ENCODE measurements at places on chromosomes 3 and 15.

GRCh38 chr3:18445401-18446148, 20.4 kb upstream of the SATB1 start:
- DNase-seq = peak; percentile 89

- no peak for DNase-seq
These were observed 26.9 kb upstream of the LCTL start for GRCh38 chr15:66592505-66593218.

- no peak for DNase-seq
These were observed 93.0 kb upstream of the TSPAN3 start for GRCh38 chr15:77163781-77164384.

DNA sequence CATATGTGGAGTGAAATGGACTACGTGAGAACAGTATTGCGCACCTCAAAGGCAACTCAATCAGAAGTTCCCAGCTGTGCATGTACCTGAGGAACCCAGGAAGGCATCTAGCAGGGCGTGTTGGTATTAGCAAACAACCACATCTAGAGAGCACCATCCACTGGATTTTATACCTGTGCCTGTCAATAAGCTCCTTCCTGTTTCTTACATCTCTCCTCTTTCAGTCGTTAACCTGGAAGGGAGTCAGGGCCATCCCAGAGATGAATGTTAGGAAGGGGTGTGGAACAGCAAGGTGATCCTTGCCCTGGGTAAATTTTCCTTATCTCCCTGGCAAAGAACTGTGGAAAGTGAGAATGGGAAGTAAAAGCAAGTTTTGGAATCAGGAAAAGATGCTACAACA, 29.6 kb upstream of the CHMP2B start:
- DNase-seq = no peak

GRCh38 chr3:50550079-50550736, 17.3 kb downstream of the C3orf18 start:
- DNase-seq = peak; percentile 59

GRCh38 chr3:59006634-59007517, 42.9 kb downstream of the CFAP20DC start:
- DNase-seq = no peak

- no peak for DNase-seq
These were observed 88.2 kb upstream of the TSC22D2 start for GRCh38 chr3:150319900-150320299.

DNA sequence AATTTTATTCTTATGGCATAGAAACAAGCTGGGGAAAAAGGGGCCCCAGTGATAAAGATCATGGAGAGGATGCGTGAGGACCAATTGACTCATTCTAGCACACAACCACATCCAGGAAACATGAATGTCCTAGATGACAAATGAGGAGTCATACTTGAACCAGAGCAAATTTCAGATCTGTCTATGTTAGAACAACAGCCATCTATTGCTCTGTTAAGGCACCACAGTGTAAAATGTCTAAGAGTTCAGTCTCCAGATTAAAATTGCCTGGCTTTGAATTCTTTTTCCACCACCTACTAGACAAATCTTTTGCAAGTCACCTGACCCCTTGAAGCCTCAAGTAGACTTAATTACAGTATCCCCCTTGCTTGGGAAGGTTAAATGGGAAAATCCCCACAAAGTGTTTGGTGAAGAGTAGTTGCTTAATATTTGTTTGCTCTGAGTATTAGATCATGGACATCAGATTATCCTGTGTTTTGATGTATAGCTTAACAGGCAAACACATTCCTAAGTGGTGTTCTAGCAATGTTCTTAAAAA, 258.7 kb upstream of the TGFBR2 start:
- DNase-seq = no peak

GRCh38 chr15:26970712-26971210, at the start of gene GABRG3:
TSS of gene GABRG3 (plus strand) at chr15:26971181.
- no peak for DNase-seq

DNA sequence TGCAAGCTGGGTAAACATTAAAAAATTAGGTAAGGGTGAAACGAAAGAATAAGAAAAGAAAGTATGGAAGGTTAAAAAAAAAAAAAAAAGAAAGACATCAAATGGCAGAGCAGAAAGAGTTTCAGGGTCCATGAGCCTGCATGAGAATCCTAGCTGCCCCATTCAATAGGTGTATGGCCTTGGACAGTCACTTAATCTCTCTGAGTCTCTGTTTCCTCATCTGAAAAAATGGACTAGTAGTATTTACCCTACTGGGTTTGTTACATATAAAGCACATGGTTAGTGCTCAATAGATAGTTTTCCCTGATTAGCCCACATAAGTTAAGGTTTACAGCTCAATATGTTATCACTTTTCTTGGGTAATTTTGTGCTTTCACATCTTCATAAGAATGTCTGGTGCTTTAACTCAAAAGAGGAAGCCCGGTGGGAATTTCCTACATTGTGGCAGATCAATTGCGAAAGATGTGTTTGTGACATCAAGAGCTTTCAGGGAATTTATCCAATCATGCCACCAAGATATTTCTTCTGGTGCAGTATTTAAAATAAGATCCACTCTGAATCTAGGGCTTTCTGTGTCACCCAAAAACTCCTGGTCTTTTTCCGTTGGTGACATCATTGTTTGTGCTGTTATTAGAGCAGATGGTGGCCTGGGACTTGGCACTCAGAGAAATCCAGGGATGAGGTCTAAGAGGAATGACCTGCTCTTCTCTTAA, 57.2 kb upstream of the UBE2E1 start:
- peak; percentile 69 for DNase-seq

DNA sequence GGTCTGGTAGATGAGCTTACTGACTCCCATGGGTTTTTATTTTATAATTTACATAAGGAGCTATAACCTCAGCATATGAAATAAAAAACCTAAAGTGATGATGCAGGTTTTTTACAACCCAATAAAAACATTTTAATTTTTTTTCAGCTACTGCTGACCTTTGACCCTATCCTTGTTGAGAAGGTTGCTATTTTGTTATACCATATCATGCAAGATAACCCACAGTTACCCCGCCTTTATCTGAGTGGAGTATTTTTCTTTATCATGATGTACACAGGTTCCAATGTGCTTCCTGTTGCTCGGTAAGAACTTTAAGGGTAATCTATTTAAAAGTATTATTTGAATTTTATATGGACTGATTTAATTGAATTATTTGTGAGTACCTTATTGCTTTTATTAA, 70.8 kb downstream of the DNAJC13 start:
- no peak for DNase-seq

DNA sequence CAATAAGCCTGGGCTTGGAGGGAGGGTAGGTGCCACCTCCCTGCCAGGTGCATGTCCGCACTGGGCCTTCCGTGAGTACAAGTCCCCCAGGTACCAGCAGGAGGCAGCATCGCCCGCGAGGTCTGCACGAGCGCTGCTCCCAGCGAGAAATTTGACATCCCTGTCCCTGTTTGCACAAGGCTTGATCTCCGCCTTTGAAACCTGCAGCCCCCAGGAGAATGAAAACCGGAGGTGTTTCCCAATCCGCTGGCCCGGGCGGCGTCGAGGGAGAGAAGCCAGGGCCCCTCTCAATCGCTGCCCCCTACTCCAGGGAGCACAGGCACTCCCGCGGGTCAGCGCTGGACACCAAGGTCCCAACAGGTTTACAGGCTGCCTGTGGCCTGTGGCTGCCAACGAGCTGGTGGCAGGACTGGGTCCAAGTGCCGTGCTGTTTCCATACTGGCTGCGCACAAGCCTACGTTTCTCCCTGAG, 961 bp downstream of the HAPLN3 start:
- peak; percentile 81 for DNase-seq

DNA sequence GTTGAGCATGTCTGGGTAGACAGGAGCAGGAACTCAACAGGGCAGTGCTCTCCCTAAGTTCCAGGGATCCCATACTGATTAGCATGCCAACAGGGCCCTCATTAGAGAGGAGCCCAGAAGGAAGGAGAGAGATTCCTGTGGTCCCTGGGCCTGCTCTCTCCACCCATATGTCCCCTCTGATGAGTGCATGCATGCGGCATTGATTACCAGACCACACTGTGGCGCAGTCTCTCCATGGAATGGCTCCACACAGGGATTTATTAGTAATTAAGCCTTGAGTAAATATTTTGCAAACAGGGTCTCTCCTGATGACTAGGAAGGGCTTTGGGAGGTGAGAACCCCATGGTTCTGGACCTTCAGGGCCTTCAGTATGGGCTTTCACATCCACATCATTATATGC, 60.0 kb upstream of the ST8SIA2 start:
- no peak for DNase-seq
